Suprapubic skin (tissue), 4 donors: ENCODE measurements at places on chromosomes 12 and 14. TPM values are rescaled to one million over a fixed set of nuclear protein-coding genes. Genes with fewer than 3 reads are reported as not detected.

GRCh38 chr12:92553389-92553788 lies 149.4 kb upstream of the PLEKHG7 start:
- DNase-seq = peak; percentile 72

GRCh38 chr14:29353513-29353912 lies 574.1 kb downstream of the PRKD1 start:
- no peak for DNase-seq

DNA sequence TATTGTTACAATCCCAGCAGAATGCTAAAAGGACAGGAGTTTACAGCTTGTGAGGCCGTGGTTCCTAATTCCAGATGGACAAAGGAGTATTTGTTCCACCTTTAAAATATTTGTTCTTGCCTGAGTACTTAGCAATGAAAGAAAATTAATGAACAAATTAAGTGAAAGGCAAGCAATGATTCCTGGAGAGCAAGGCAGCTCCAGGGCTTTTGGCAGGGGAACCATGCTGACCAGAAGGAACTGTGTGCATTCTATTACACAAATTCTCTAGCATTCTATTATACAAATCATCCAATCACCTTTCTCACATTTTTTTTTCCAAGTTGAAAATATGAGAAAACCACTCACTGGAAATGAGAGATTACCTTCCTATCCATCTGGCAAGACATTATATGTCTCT lies 1.8 kb upstream of the BMAL2 start:
- no peak for DNase-seq

Gene SERPINA1
- 62.4 TPM for total RNA-seq

DNA sequence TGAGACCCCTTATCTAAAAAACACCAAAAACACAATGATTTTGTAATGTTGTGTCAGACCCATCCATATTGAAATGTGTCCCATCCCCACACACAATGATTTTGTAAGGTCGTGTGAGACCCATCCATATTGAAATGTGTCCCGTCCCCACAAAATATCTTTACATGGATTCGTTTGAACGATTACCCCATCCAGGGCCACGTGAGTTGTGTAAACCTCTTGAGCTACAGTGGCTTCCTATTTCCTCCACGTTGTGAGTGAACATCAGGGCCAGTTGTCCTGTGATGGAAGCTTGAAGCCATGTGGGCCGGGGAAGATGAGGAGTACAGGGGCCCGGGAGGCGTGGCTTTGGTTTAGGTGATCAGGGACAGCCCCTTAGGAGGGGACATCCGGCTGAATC lies 27.0 kb upstream of the ULK1 start:
- DNase-seq = no peak

DNA sequence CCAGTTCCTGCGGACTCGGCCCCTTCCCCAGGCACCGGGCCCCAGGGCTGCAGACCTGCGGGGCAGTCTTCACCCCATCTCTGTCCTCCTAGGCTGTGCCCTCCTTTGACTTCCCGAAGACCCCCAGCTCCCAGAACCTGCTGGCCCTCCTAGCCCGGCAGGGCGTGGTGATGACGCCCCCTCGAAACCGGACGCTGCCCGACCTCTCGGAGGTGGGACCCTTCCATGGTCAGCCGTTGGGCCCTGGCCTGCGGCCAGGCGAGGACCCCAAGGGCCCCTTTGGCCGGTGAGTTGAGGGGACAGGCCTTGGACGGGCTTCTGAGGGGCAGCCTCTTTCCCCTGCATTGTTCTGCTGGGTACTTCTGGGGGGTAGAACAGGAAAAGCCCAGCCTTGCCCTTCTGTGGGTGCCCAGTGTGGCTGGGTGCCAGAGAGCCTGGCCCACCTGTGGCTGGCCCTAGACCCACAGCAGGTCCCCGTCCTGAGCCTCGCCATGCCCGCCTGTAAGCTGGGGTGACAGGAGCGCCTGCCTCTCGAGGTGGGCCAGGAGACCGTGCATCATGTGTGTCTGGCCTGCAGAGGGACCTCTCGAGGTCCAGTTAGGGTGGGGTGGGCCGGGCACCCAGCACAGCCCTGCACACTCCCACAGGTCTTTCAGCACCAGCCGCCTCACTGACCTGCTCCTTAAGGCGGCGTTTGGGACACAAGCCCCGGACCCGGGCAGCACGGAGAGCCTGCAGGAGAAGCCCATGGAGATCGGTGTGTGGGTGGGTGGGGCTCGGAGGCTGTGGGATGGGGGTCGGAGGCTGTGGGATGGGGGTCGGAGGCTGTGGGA lies 12.6 kb upstream of the PUS1 start:
- no peak for DNase-seq

Gene POTEM
- total RNA-seq = not detected

- no peak for DNase-seq
Observed at GRCh38 chr12:54175200-54175963, 13.4 kb downstream of the SMUG1 start.

GRCh38 chr12:99911967-99912366 lies 72.8 kb downstream of the ANKS1B start:
- DNase-seq = no peak

GRCh38 chr12:59075968-59076490 lies 155.7 kb upstream of the LRIG3 start:
- no peak for DNase-seq

DNA sequence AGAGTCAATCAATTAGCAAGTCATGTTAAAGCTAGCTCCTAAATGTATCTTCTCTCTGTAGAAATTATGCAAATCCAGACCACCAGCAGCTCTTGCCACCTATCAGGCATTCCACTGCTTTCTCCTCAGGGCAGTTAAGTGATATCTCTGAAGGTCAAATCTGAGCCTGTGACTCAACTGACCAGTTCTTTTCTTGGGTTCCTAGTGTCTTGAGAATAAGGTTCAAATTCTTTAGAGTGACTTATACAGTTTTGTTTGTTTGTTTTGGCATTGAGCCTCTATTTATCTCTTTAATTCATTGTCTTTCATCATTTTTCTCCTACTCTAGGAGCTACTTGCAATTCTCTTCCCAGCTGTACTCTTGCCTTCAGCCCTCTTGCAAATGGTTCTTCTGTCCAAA lies 2.5 kb upstream of the LRIG3 start:
- DNase-seq = no peak

- no peak for DNase-seq
Observed at GRCh38 chr12:65643595-65644386, 180.5 kb upstream of the HMGA2 start.

DNA sequence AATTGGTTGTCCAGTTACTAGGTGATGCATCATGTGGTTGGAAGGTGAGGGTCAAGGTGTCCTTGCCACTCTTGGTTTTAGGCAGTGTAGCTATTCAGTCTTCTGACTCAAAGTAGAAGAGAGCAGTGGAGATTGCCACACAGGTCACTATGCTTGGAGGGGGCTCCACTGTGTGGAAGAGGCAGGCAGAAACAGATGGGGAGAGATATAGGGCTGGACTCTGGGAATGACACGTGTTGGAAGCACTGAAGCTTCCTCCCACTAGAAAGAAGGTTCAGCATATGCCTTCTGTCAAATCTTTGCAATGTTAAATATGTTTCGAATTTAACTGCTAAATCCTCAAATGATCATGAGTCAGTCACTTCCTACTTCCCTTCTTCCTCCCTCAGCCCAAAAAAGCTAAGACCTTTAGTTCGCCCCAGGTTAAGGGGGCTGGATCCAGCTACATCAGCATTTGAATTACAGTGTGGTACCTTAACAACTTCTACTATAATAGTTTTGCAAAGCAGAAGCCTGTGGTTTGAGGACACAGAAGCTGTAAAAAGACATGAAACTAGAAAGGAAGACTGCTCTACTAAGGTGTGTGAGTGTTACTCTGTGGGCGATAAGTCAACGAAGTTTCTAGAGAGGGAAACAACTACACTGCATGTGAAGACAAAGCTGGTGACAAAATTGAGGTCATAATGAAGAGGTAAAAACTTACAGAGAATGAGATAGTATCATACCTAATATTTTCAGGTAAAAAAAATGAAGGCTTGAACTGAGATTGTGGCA lies 228.0 kb downstream of the NELL2 start:
- DNase-seq = no peak

Gene CEP128
- 13.0 TPM for total RNA-seq

GRCh38 chr12:22014783-22015144 lies 31.3 kb upstream of the CMAS start:
- no peak for DNase-seq

Gene POTEG
- not detected for total RNA-seq

Gene FITM1
- not detected for total RNA-seq

DNA sequence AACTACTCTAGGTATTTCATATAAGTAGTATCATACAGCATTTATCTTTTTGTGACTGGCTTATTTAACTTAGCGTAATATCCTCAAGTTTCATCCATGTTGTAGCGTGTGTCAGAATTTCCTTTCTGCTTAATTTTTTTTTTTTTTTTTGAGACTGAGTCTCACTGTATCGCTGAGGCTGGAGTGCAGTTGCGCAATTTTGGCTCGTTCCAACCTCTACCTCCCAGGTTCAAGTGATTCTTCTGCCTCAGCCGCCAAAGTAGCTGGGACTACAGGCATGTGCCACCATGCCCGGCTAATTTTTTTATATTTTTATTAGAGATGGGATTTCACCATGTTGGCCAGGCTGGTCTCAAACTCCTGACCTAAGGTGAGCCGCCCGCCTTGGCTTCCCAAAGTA lies 28.9 kb downstream of the PNMA1 start:
- no peak for DNase-seq

Gene TC2N
- 28.0 TPM for total RNA-seq

Gene KRT71
- 5.5 TPM for total RNA-seq

- DNase-seq = no peak
Observed at GRCh38 chr14:49212721-49213120, 373.5 kb downstream of the RPS29 start.

- no peak for DNase-seq
Observed at GRCh38 chr14:69489495-69489894, 5.0 kb downstream of the PLEKHD1 start.

GRCh38 chr12:81245907-81246570 lies 168.2 kb downstream of the ACSS3 start:
- no peak for DNase-seq

DNA sequence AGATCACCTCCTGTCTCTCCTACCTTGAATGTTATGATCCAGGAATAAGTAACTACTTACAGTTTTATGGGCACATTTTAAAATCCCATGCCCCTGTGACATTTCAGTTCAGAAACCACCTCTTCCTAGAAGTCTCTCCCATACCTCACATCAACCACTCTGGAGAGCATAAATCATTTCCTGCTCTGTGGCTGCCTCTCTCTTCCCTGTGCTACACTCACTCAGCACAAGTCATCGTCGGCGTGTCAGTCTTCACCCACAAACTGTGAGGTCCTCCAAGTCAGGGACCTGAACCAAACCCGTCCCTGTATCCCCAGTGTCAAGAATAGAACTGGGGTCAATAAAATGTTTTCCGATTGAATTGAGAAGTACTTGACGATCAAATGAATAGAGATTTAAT lies 863.3 kb downstream of the BCL11B start:
- DNase-seq = no peak

Gene SLC25A47
- not detected for total RNA-seq

GRCh38 chr12:47991106-47992061 lies 12.9 kb downstream of the COL2A1 start:
- peak; percentile 44 for DNase-seq

DNA sequence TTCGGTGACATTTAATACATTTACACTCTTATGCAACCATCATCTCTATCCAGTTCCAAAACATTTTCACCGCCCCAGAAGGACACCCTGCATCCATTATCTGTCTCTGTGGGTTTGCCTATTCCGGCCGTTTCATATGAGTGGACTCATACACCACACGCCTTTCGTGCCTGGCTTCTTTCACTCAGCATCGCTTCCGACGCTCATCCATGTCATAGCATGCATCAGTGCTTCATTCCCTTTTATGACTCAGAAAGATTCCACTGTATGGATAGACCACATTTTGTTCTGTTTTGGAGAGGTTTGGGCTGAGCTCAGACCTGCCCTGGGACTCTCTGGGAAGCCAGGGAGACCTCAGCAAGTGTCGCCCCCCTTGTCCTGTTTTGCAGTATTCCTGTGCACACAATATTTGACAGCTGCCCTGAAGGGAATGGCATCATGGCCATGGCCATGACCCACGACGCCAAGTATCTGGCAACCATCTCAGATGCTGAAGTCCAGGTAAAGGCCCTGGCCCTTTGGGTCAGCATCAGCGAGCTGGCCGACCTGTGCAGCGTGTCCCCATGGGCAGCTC lies 23.8 kb downstream of the CFAP251 start:
- peak; percentile 32 for DNase-seq

Gene CIROP
- not detected for total RNA-seq

DNA sequence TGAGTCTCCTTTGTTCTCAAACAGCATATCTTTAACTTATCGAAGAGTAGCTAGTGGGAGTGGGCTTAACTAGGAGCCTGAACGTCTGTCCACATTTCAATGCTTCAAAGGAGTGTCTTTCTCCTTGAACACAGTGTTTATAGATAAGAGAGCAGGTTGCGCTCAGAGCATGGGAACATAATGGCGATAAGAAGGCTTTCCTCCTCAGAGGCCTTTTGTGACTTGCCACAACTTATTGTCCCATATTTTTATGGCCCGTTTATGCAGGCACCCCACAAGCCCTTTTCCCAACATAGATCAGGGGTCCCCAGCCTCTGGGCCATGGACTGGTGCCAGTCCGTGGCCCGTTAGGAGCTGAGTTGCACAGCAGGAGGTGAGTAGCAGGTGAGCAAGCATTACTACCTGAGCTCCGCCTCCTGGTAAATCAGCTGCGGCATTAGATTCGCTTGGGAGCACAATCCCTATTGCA lies 2.6 kb upstream of the DDX47 start:
- no peak for DNase-seq

Gene TGFB3
- total RNA-seq = 6.4 TPM

DNA sequence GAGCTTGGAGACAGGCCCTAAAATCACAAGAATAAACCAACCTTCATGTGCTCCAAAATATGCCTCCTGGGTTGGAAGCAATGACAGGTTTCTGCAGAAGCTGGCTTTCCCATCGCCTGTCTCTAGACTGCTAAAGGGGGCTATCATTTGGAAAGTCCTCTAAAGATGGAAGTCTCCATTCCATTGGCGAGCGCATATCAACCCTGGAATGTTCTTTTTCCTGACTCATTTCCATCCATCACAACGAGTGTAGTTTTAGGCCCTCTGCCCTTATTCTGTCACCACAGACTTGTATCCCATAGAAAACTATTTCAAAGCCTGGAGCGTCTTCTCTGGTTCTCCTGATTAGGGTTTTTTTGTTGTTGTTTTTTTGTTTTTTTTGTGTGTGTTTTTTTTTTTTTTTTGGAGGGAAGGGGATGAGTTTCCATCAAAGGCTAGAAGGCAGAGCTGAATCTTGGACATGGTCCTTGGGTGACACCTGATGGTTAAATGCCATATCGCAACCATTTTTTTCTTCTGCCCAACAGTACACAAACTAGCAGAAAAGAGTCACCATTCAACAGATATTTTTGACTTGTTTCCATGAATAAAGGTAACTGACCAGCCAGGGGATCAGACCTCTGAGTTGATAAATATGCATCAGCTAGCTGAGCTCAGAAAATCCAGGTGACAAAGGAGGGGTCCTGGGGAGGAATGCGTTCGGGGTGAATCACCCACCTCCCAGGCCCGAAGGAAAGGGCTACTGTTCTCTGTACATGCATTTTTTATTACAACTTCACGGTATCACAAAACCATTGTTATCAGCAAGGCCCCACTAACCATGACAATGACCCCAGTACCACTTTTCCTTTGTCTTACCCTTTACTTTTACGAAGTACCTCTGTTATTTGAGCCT lies 40.5 kb downstream of the KCNA5 start:
- no peak for DNase-seq

Gene SYT1
- not detected for total RNA-seq
